ENCODE measurements at places on chromosomes 1 and 21.

GRCh38 chr1:115761601-115762302, 6.8 kb downstream of the CASQ2 start:
- DNase-seq: no peak

GRCh38 chr1:240308096-240308495, 216.4 kb downstream of the FMN2 start:
- no peak for DNase-seq

DNA sequence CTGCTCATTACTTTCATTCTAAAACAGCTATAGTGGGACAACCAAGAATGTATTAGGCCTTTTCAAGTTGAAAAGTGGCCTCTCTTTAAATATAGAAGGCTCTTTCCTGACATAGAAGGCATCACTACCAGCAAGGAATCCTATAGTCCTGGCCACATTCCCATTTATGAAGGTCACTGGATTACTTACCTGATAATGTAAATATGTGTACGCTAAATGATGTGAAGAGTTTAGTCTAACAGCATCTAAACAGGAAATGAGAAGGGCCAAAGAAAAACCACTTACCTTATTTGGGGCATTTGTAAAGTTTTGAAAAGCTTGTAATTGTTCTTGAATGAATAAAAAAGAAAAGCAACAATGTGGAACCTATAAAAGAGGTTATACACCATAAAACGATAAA, 24.7 kb downstream of the PRKACB start:
- no peak for DNase-seq

GRCh38 chr1:63817152-63817667, 43.4 kb downstream of the ROR1 start:
- DNase-seq: peak; percentile 24

DNA sequence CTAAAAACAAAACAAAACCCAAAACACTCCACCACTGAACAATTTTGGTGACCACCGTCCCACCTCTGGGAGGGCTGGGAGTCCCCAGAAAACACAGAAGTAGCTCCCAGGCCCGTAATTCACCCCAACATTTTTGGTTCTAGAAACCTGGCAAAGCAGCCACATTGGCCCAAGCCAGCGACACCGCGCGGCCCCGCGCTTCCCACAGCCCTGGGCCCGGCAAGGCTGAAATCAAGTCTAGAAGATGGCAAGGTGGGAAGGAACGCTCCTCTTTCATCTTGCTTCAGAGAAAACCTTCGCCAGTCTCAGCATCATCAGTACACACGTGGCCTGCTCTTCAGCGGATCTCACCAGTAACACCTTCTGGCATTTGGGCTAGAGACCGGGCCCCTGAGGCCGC, 35.9 kb upstream of the NID1 start:
- no peak for DNase-seq

Measured in non-pigmented ciliary epithelial cell (primary cell).